ENCODE measurements at places on chromosomes 5 and 9. TPM values are rescaled to one million over a fixed set of nuclear protein-coding genes. Genes with fewer than 3 reads are reported as not detected.

SLC2A8 gene
- total RNA-seq, result 10.7 TPM

NOL6 gene
- total RNA-seq, result 65.3 TPM

- H3K27ac ChIP-seq, result no peak overlapping the region
- no peaks in the 10 kb centered on the region for H3K4me1 ChIP-seq
- no peak overlapping the region for H3K4me3 ChIP-seq
Observed at GRCh38 chr9:107606149-107606790, 116.7 kb upstream of the KLF4 start.

DNA sequence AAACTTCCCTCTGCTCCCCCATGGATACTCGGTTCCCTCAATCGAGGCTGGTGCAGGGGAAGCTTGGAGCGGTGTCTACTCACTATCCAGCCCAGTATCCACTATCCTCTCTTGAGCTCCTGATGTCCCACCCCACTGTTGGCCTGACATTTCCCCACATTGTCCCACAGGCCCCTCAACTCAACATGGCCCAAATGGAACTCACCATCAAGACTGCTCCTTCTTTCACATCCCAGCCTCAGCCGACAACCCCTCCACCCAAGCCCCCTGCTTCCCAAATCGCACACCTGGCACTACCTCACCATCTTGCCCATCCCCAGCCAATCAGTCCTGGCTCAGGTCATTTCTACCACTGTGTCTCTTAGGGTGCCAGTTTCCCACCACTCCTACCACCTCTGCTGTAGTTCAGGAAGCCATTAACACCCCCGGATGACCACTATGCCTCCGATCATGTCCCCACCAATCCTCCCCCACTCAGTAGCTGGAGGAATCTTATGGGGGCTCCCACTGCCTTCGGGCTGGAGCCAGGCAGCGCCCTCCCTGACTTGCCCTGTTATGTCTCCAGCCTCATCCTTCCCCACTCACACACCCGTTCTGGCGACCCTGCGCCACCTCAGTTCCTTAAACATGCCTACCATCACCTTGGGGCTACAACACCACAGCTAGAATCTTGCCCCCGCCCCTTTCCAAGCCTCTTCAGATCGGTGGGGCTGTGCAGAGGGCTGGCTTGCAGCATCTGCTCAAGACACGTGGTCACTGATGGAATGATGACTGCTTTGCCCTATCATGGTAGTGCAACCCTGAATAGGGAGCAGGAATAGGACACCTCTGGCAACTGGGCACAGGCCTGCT lies 273.6 kb downstream of the FSTL4 start:
- no peaks in the 10 kb centered on the region for H3K36me3 ChIP-seq
- no peak overlapping the region for H3K4me3 ChIP-seq
- no peaks in the 10 kb centered on the region for H3K27me3 ChIP-seq
- no peak overlapping the region for H3K27ac ChIP-seq

DNA sequence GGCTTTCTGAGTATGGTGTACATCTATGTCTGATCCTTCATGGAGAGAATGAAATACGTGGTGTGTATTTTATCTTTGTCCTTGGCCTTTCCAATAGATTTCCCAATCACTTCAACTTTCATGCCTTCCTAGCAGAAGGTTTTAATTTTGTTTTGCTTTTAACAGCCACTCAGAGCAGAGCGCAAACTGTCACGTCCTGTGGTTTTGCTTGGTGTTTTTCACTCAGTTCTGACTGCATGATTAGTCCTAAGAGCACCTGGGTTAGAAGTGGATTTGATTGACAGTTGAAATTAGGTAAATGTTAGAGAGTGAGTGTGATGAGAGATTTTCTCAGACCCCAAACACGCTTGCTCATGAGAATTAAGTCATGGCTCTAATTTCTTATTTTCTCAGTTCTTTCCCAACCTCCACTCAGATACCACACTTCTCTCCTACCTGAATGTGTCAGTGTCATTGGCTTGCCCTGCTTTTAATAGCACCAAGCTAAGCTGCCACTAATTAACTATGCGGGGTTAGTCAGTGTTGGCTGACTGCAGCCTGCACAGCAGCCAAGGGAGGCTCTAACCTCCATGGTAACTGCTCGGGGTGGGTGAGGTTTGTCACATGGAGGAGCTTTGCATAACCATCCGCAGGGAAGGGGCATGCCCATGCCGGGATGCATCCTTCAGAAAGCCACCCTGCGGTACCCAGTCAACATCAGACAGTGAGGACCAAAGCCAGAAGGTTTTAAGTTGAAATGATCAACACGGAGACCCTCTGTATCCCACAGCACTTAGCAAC lies 173.4 kb downstream of the NR3C1 start:
- peak overlapping the region; percentile 79 for H3K27ac ChIP-seq
- H3K27me3 ChIP-seq, result no peaks in the 10 kb centered on the region
- H3K4me3 ChIP-seq, result peak overlapping the region; percentile 27

- no peak for DNase-seq
- H3K27me3 ChIP-seq, result no peaks in the 10 kb centered on the region
- H3K4me1 ChIP-seq, result no peaks in the 10 kb centered on the region
- no peak overlapping the region for H3K27ac ChIP-seq
- H3K36me3 ChIP-seq, result peaks cover 72% of the 10 kb centered on the region
Observed at GRCh38 chr5:1464096-1464446, 18.8 kb upstream of the SLC6A3 start.

DNA sequence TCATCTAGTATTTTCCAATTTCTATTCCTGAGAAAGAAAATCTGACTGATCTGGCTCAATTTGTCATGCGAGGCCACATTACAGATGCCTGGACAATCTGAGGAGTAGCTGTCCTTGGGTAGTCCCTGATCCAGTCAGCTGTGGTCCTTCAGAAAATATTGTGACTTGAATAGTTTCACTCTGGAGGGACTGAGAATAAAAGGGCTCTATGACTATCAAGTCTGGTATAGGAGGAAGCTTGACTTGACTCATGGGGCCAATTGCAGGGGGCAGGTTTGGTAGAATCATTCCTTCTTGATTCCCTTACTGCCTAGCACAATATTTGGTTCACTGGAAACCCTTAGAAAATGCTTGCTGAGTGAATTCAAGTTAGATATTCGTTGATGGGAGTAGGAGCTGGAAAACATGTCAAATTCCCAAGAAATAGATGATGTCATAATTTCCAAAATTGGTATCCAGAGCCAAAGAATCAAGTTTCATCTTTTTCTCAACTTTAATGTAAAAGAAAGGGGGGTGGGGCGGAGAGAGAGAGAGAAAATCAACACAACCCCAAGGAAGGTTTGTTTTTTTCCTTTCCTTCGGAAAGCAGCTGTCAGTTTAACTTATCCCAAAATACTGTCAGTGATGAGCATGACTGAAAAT lies 32.4 kb upstream of the STX17 start:
- H3K27ac ChIP-seq, result peak overlapping the region; percentile 76
- no peak for DNase-seq
- H3K27me3 ChIP-seq, result peaks cover 2% of the 10 kb centered on the region
- H3K4me3 ChIP-seq, result no peak overlapping the region
- peaks cover 27% of the 10 kb centered on the region for H3K4me1 ChIP-seq

DNA sequence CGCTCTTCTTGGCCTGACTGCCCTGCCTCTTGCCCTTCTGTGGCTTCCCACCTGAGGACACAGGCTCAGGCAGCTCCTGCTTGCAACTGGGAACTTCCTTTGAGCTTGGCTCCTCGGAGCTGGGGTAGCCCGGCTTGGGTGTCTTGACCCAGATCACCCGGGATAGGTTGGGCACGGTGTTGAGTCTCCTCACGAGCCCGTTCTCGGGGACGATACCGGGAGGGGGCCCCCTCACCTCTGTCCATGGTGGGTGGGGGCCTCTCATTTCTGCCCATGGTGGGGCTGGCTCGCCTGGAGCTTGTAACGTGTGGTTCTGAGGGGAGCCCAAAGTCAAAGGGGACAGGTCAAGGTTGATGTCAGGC lies 7.8 kb upstream of the DDX41 start:
- no peak overlapping the region for H3K4me3 ChIP-seq
- H3K27me3 ChIP-seq, result no peaks in the 10 kb centered on the region
- H3K36me3 ChIP-seq, result peaks cover 26% of the 10 kb centered on the region
- no peak overlapping the region for H3K27ac ChIP-seq
- DNase-seq, result no peak
- H3K4me1 ChIP-seq, result peaks cover 9% of the 10 kb centered on the region
